GM20000 (cell line): ENCODE measurements at places on chromosomes 13 and 19.
A peak's percentile ranks its signal among the peaks of the same experiment; 100 is the strongest.

GRCh38 chr19:47255879-47256692, at the start of gene CCDC9:
Gene CCDC9 (plus strand): TSS chr19:47256525. CDS start chr19:47258401, 1,876 bp downstream.
- no peak for DNase-seq

GRCh38 chr13:64528838-64529237, 2701.3 kb downstream of the PCDH9 start:
- no peak for DNase-seq

- peak; percentile 76 for DNase-seq
Measured at GRCh38 chr19:41871573-41872383, 5.3 kb upstream of the CD79A start.

DNA sequence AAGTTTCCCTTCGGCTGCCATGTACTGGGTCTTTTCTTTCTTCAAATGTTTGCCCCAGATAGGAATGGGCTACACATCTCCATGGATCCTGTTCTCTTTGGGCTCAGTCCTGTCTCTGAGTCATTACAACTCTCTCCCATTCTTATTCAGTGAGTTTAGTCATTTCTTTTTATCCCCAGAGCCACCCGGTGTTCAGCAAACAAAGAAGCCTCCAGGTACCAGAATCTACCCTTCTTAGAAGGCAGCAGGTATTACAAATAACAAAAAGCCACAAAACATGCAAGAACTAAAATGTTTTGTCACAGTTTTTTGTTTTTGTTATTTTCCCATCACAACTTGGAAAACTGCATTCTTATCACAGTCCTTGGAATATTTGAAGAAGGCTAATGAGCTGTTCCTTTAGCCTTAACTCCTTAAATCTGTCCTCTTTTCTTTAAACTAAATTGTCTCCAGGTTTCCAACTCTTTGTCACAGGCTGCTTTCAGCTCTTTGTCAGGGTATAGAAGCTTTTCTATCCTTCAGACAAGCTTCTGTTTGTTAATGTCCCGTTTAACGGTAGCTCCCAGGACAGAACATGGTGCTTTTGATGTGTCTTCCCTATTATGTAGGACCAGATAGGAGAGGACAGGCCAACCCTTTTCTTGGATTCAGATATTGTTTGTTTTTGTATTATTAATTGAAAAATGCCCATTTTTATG, 215.5 kb upstream of the HTR2A start:
- DNase-seq, result no peak

DNA sequence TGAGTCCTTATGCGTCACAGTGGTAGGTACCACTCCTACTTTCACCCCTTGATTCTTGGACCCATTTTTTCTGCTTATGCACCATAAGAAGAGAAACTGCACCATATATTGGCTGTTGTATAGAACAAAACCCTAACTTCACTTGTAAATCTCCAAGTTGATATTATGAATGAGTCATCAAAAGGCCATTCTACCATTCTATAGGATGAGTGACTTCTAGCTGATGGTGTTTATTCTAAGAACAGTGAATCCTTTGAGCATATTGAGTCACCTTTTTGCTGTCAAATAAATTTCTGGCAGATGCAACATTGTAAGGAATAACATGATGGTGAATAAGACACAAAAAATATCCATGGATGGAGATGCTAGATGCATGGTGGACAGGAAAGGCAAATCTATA, 57.7 kb downstream of the POLR1D start:
- DNase-seq, result no peak

DNA sequence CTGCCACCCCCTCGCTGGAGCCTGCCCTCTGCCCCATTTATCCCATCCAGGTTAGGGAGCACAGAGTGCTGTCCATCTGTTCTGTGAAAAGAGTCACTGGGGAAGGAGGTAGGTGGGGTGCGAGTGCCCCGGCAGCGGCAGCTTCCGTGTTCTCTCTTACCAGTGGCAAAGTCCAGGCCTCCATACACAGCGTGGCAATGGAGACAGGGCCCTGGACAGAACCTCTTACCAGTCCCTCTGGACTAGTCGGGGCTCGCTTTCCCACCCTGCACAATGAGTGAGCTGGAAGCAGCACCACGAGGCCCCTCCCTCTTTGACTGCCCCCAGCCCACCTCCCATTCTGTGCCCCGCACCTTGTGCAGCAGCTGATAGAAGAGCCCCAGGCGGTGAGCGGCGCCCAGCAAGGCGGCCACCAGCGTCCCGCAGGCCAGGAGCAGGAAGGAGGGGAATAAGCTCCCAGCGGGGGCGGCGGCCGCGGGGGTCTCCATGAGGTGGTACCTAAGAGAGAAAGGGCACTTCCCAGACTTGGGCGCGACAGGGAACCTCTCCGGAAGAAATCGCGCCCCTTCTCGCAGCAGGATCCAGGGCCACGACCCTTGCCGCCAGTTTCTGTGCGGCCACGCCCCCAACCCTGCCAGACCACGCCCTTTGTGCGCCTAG, 17.5 kb downstream of the SYDE1 start:
- no peak for DNase-seq

DNA sequence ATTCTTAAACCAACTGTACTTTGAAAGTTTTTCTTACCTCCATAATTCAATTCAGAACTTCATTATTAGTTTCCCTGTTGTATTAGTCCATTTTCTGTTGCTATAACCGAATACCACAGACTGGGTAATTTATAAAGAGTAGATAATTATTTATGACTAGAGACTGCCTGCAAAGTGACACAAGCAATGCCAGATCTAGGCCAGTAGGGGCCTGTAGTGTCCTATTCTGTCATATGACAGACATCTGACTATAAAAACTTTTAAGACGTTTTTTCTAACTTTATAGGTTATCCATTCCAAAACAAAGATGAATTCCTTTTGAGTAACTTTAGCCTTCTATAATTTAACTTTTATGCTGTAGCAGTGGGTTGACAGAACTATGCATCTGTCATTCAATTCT, 2783.8 kb downstream of the PCDH9 start:
- no peak for DNase-seq

- no peak for DNase-seq
Measured at GRCh38 chr19:30848636-30849425, 476.6 kb downstream of the ZNF536 start.
